ENCODE measurements at places on chromosomes 11 and 22.
A peak's percentile ranks its signal among the peaks of the same experiment; 100 is the strongest.

- DNase-seq: no peak
Measured at GRCh38 chr11:6538456-6538855, 41.4 kb downstream of the DNHD1 start.

GRCh38 chr22:41557401-41558240 lies 3.2 kb upstream of the CSDC2 start:
- peak; percentile 63 for DNase-seq

DNA sequence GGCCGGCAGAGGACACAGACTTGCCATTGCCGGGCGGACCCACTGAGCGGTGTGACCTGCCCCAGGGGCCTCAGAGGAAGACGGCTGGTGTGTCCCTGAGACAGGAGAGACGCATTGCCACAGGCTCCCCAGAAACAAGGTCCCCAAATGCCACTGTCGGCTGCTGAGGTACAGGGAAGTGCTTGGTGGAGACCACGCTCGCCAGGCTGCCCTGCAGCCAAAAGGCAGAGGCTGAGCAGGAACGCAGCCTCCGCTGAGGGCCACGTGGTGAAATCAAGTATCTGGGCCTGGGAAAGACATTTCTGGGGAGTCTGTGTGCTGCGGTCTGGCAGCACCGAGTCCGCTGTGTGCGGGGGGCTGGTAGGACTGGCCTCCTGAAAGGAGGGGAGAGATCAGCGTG lies 794.9 kb downstream of the BRD1 start:
- DNase-seq: no peak

DNA sequence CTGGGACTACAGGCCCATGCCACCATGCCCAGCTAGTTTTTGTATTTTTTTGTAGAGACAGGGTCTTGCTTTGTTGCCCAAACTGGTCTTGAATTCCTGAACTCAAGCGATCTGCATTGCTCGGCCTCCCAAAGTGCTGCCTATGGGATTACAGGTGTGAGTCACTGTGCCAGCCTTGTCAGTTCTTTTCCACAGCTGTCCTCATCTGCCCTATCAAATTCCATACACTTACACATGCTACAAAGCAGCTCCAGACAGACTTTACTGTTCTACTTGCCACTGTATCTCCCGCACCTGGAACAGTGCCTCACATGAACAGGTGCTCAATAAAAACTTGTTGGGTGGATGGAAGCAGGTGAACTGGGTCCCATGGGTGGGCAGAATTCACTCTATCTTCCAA lies 8.2 kb downstream of the STX5 start:
- no peak for DNase-seq

GRCh38 chr11:119878990-119879389 lies 150.0 kb upstream of the NECTIN1 start:
- DNase-seq: no peak

GRCh38 chr11:58497951-58498350 lies 10.0 kb downstream of the OR5B21 start:
- DNase-seq: no peak

- no peak for DNase-seq
Measured at GRCh38 chr11:3218483-3219280, at the start of gene MRGPRG. Gene MRGPRG (minus strand): TSS chr11:3218813. CDS start chr11:3218813, 0 bp downstream.

- no peak for DNase-seq
Measured at GRCh38 chr11:43492701-43493100, 134.0 kb downstream of the TTC17 start.

DNA sequence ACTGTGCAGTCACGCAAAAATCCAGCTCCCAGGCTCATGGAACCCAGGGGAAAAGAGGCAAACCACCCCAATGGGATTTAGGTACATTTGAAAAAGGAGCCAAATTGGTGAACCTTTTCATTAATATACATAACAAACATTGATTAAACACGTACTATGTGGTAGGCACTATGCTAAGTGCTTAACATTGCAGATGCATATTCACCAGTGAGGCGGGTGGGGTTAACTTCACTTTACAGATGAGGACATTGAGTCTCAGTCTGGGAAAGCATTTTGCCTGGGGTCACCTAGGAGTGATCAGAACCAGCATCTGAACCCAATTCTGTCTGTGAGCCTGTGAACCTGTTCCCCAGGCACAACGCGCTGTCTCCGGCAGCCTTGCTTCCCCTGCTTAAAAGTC lies 146.3 kb downstream of the COMMD9 start:
- DNase-seq: no peak

GRCh38 chr11:111589886-111590499 lies 12.3 kb upstream of the SIK2 start:
- no peak for DNase-seq

DNA sequence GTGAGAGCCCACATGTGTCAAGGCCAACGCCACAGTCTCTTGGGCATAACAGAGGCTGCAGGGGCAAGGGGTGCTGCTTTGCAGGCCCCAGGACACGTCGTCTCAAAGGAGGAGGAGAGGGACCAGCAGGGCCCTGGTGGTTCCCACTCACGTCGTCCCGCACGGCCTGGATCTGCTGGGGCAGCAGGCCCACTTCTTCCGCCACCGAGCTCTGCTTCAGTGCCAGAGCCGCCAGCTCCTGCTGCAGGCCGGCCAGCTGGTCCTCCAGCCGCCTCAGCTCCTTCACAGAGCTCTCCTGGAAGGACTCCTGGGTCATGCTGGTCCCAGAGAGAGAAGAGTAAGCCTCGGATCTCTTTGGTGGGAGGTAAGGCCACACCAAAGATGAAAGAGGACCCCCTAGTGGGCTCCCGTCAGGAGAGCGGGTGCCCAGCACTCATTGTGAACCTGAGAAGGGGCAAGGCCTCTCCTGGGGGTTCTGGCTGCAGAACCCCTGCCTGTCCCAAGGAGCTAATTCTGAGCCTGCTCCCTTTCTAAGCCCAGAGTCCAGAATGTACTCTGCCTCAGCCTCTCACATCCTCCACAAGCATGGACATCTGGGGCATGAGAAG lies 15.6 kb downstream of the SUN2 start:
- no peak for DNase-seq

DNA sequence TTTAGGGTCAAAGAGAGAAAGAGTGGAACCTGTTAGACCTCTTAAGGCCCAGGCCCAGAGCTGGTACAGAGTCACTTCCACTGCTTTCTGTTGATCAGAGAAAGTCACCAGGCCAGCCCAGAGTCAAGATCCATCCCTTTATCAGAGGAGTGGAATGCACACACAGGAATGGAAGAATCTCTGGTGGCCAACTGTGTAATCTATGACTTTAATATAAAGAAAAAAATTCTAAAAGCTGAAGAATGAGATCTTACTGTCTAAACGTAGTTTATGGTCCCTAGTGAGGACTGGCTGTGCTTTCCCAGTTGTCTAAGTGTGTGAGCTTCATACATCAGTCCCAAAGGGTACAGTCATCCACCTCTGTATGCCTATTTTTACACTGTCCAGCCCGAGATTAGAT lies 51.0 kb downstream of the PPFIBP2 start:
- DNase-seq: no peak

DNA sequence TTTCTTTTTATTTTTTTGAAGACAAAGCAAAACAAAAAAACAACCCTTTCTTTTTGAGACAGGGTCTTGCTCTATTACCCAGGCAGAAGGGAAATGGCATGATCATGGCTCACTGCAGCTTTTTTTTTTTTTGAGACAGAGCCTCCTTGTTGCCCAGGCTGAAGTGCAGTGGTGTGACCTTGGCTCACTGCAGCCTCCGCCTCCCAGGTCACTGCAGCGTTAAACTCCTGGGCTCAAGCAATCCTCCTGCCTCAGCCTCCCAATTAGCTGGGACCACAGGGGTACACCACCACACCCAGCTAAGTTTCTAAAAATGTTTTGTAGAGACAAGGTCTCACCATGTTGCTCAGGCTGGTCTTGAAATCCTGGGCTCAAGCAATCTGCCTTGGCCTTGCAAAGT lies 124.6 kb downstream of the ABTB2 start:
- no peak for DNase-seq

GRCh38 chr11:112718483-112718882 lies 242.7 kb upstream of the NCAM1 start:
- DNase-seq: no peak

DNA sequence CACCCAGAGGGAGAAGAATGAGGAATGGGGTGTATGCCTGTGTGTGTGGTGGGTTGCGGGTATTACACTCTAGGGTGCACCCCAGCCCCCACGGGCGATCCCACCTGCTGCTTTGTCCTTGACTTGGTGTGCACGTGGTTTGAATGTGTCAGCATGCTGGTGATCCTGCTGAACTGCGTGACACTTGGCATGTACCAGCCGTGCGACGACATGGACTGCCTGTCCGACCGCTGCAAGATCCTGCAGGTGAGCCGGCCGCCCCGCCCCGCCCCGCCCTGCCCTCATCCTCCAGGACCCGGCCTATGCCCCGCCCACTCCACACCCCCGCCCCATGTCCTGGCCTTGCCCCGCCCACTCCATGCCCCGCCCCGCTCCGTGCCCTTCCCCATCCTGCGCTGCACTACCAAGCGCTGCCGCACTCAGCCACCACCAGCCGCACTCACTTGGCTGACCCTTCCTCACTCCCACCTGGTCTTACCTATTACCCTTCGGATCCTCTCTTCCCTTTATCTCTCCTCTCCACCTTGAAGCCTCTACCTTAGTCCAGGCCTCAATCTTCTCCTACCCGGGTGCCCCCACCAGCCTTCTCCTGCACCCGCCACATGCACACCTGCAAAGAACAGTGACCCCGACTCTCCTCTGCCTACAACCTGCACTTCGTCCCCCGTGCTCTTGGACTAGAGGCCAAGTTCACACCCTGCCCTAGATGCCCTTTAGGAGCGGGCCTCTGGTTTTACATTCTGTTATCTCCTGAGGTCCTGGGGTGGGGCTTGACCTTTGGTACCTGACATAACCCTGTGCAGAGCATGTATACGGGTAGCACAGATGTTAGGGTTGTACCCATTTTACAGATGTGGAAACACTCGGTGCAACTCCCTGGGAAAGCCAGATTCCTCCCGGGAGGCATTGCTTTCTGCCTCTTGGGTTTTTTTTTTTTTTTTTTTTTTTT lies 27.7 kb downstream of the CACNA1I start:
- peak; percentile 8 for DNase-seq

GRCh38 chr22:26170112-26170492 lies 840 bp downstream of the SEZ6L start:
- DNase-seq: no peak

DNA sequence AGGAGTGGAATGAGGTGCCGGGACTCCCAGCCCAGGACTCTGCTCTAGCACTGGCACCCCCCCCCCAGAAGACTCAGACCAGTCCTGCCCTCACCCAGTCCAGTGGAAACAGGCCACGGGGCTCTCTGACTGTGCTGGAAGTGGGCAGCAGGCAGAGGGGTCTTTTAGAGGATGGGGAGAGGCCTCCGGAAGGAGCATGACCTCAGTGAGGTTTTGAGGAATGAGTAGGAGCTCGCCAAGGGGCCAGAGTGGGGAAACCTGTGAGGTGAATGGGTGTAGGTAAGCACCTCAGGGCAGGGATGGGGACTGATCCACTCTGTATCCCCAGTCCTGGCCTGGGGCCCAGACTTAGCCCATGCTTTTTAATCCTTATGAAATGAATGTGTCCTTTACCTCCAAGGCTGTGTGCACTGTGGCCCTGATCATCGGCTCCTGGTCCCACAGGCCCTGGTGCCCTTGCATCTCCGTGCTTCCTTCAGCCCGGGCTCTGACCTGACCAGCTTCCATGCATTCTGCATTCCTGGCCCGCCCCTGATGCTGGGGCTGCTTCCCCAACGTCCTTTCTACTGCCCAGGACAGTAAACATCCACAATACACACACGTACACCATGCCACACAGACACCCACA lies 24.4 kb upstream of the RFPL3 start:
- DNase-seq: no peak

DNA sequence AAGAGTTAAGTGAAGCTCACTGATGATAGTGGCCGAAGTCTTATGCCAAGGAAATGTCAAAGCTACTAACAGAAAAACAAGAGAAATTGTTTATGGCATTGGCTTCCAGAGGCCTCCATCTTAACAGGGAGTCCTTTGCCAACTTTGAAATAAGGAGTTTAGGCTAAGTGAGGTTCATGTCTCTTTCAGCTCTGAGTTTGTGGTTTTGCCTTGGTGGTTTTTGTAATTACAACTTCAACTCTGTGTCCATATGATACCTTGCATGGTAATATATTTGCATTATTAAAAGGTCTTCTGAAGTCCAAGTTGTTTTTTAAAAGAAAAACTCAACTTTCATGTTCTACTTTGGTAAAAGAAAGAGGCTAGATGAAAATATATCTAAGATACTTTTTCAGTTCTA lies 31.4 kb upstream of the ANO5 start:
- no peak for DNase-seq

- DNase-seq: no peak
Measured at GRCh38 chr22:36104435-36104834, 56.1 kb downstream of the APOL3 start.

DNA sequence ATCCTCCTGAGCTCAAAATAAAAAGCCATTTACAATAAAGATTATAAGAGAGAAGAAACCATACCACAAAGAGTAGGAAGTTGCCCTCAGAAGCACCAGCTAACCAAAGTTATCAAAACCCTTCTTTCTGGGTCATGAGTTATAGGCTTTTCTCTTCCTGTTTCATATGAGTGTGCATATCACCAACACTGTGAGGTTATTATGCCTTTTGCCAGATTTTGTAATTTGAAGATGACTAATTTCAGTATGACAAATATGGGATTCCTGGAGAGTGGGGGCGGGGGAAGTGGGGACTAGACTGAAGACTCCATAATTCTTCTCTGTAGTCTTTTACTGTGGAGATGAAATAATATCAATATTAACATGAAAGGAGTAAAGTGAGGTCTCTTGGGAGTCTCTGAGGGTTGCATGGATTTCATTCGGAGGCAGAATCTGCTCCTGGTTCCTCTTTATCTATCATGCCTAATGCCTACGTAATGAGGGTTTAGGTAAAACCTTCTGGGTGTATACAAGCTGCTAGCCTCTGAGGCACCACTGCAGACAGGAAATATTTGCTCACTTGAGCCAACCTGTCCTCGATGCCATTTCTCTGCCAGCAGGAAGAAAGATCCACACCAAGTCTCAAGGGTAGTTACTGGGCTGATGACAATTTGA lies 2.1 kb downstream of the LPXN start:
- peak; percentile 76 for DNase-seq

- no peak for DNase-seq
Measured at GRCh38 chr22:31915586-31915985, 28.7 kb upstream of the YWHAH start.

- DNase-seq: no peak
Measured at GRCh38 chr22:32164075-32164860, 5.2 kb upstream of the C22orf42 start.

DNA sequence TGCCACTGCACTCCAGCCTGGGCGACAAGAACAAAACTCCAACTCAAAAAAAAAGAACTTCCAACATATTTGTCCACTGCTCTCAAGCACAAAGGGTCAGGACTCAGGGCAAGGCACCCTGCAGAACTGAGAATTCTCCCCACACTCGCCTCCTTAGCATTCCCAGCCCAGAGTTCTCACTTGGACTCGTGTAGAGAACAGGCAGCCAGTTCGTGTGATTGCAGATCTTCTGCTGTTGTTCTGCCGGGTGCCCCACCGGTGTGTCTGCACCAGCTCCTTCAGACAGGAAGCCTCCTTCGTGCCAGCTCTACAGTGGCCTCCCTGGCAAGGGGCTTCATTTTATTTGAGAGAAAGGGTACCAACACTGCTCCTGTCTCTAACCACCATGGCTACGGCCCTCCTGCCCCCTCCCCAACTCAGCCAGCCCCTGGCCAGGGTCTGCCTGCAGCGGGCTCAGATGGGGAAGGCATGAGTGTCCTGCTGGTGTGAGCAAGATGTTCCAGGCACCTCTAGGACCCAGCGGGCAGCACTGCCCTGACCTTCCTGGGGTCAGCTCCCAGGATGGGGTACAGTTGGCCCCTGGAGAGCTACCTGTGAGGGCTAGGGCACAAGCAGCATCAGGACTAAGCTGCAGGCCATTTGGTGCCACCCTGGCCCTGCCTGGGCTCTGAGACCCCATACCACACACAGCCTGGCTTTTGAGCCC lies 19.5 kb upstream of the SCGB1A1 start:
- no peak for DNase-seq

All from mesenchymal stem cell (in vitro differentiated cells and primary cell).